ENCODE measurements at places on chromosomes 16 and 17. TPM values are rescaled to one million over a fixed set of nuclear protein-coding genes. Genes with fewer than 3 reads are reported as not detected.

KRTAP9-8 gene
- not detected for total RNA-seq

FAM83G gene
- 15.1 TPM for total RNA-seq

MMP15 gene
- 3.4 TPM for total RNA-seq

MRPS23 gene
- total RNA-seq, result 34.0 TPM

NPW gene
- 0.46 TPM for total RNA-seq

CDRT15 gene
- not detected for total RNA-seq

C16orf92 gene
- total RNA-seq, result not detected

GNPTG gene
- 15.9 TPM for total RNA-seq

KRTAP4-4 gene
- not detected for total RNA-seq

ATP6V0D1 gene
- 56.2 TPM for total RNA-seq

TNFRSF13B gene
- not detected for total RNA-seq

GLIS2 gene
- 0.46 TPM for total RNA-seq

KRTAP4-3 gene
- not detected for total RNA-seq

PITPNC1 gene
- total RNA-seq, result 8.4 TPM

SLFN12 gene
- 24.3 TPM for total RNA-seq

PAFAH1B1 gene
- 128 TPM for total RNA-seq

KRTAP4-1 gene
- total RNA-seq, result not detected

MT1H gene
- not detected for total RNA-seq

WNT9B gene
- total RNA-seq, result 0.06 TPM

P2RX1 gene
- total RNA-seq, result not detected

UBALD2 gene
- total RNA-seq, result 15.9 TPM

AIPL1 gene
- not detected for total RNA-seq

SPEM1 gene
- not detected for total RNA-seq

All from Daoy (cell line).